ENCODE measurements at places on chromosomes 3 and 15. TPM values are rescaled to one million over a fixed set of nuclear protein-coding genes. Genes with fewer than 3 reads are reported as not detected.

DNA sequence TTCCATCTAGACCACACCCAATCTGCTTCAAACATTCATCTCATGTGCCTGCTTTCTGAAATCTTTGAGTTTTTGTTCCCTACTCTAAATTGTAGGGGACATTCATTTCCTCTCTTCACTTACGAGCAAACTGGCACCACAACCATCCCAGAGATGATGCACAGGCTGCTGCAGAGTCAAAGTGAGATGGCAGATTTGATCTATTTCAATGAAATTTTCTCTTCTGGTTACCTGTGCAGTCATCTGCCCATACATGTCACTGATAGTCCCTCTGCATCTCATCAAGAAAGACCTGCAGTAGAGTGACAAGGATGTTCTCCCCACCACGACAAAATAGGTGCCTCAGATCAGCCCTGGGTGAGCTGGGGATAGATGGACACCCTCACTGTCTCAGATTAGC is 118.2 kb upstream of the TNFAIP8L3 start:
- no peak overlapping the region for H3K27ac ChIP-seq
- no peak overlapping the region for H3K4me3 ChIP-seq
- DNase-seq = no peak

- no peak overlapping the region for H3K4me3 ChIP-seq
- peak; percentile 73 for DNase-seq
- no peak overlapping the region for H3K27ac ChIP-seq
- no peaks in the 10 kb centered on the region for H3K36me3 ChIP-seq
- H3K4me1 ChIP-seq = no peaks in the 10 kb centered on the region
These were observed 72.3 kb downstream of the CORO2B start for GRCh38 chr15:68650901-68651709.

DNA sequence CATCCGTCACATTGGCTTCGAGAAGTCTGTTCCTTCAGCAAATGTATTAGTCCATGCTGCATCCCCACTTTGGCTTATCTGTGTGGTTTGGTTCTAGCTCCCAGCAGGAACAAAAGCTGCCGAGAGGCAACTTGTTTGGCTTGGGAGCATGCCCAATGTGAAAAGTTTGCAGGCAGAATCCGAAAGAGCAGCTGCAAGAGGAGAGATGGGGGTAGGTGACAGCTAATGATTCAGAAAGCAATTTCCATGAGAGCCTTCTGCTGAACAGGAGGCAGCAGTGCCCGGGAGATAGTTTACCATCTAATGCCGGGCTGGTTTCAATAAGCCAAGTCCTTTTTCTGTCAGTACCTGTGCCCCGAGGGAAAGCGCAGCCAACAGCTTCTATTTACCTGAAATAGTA is 60.2 kb downstream of the GRM7 start:
- H3K27me3 ChIP-seq = no peaks in the 10 kb centered on the region
- H3K4me1 ChIP-seq = no peaks in the 10 kb centered on the region
- no peaks in the 10 kb centered on the region for H3K36me3 ChIP-seq
- DNase-seq = no peak
- no peak overlapping the region for H3K4me3 ChIP-seq

DNA sequence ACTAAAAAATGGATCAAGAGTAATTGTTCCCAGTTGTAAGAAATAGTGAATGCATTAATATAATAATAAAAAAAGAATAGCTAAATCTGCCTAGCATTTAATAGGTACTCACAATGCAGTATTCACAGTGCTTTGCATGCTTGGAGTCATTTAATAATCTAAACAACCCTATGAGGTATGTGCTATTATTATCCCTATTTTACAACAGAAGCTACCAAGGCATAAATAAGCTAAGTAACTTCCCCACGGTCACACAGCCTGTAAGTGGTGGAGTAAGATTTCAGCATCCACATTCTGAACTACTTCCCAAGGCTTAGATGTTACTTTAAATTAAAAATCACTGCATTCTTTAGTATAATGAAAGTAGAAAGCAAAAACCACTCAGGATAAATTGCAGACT is 102.9 kb downstream of the PLCH1 start:
- no peaks in the 10 kb centered on the region for H3K4me1 ChIP-seq
- no peaks in the 10 kb centered on the region for H3K27me3 ChIP-seq
- no peaks in the 10 kb centered on the region for H3K36me3 ChIP-seq

DNA sequence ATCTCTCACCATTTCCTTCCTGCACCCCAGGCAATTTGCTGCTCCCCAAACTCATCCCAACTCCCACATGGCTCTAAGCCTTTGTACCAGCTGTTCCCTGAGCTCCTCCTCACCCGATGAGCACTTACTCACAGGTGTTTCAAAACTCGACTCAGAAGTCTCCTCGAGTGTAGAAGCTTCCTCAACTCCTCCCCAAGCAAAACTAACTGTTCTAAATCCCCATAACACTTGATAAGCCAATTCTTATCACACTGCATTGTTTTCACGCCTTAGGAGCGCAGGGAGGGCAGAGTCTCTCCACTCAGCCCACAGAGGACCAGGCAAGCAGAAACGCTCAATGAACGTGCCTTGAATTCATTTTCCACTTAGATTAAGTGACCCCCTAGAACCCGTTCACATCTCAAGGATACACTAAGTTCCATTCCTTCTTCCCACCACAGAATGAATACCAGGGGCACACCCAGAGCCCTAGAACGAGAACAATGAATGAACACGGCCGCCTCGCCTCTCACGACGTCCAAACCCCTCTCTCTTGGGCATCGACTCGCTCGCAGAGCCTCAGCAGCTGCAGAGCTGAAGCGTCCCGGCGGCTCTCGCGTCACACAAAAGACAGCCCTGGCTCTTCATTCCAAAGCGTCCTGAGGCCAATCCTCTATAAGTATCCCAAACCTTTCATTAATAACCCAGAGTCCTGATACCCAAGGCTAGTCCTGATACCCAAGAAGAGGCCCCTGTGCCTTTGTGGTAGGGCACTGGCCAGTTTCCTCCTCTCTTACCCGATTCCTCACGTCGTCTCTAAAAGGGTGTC is 1.1 kb downstream of the RAF1 start:
- peaks cover 37% of the 10 kb centered on the region for H3K4me1 ChIP-seq
- H3K27ac ChIP-seq = peak overlapping the region; percentile 92
- H3K27me3 ChIP-seq = no peaks in the 10 kb centered on the region
- DNase-seq = peak; percentile 64

GRCh38 chr15:56719774-56720555 is 13.3 kb downstream of the ZNF280D start:
- peaks cover 65% of the 10 kb centered on the region for H3K4me1 ChIP-seq
- DNase-seq = peak; percentile 11
- H3K4me3 ChIP-seq = no peak overlapping the region
- peaks cover 15% of the 10 kb centered on the region for H3K36me3 ChIP-seq

- H3K36me3 ChIP-seq = no peaks in the 10 kb centered on the region
- no peaks in the 10 kb centered on the region for H3K4me1 ChIP-seq
- H3K27me3 ChIP-seq = peaks cover 12% of the 10 kb centered on the region
- H3K4me3 ChIP-seq = no peak overlapping the region
- no peak overlapping the region for H3K27ac ChIP-seq
These were observed 143.8 kb downstream of the ERC2 start for GRCh38 chr3:56324473-56324872.

DNA sequence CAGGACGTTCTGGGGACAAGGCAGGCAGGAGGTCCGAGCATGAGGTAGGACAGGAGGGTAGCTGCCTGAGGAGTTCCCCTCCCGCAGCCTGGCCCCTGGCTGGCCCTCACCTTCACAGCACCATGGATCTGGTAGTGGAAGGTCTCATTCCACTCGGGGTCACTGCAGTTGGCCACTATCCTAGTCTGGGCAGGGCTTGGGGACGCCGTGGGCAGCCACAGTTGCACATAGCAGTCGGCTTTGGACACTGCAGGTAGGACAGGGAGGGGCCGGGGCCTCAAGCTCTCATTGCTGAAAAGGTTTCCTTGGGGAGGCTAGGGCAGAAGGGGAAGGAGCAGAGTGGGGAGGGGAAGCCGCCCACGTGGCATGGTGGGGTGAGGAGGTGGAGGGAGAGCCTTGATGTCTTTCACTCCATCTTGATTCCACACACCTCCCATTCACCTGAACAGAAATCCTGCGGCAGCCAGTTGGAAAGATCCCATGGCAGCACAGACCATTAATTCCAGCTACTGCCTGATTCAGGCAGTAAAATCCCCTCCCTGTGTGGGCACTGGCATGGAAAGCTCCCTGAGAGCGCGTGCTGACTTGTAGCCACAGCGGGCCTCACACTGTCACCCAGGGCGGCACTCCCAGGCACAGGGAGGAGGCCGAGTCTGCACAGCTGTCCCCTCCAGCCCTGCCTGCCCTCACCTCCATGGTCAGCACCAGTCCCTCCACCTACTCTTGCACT is 2.1 kb downstream of the PLA2G4F start:
- H3K4me1 ChIP-seq = no peaks in the 10 kb centered on the region
- H3K36me3 ChIP-seq = peaks cover 6% of the 10 kb centered on the region
- H3K4me3 ChIP-seq = no peak overlapping the region
- no peaks in the 10 kb centered on the region for H3K27me3 ChIP-seq

DNA sequence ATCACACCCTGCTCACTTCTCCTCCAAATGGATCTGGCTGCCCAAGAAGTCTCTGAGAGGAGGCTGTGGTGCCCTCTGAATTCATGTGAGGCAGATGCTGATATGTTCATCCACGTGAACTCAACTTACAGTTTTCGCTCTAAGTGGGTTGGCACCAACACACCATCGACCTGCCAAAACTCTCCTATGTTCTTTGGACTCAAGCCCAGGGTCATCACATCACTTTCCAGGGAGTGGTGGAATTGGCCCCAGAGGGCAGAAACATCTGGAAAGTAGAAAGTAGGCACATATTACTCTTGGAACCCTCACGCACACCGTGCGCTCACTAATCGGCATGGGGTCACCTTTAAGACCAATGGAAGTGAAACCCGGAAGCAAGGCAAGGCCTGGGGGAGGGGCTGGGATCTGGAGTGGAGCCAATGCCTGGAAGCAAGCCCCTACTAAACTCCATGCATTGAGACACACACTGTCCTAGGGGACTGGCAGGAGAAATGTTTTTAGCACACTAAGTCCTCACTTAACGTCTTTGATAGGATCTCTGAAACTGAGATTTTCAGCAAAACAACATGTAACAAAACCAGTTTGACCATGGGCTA is 41.4 kb downstream of the SSUH2 start:
- DNase-seq = no peak
- H3K4me1 ChIP-seq = no peaks in the 10 kb centered on the region
- no peak overlapping the region for H3K4me3 ChIP-seq
- no peak overlapping the region for H3K27ac ChIP-seq

- H3K27me3 ChIP-seq = peaks cover 6% of the 10 kb centered on the region
- no peaks in the 10 kb centered on the region for H3K36me3 ChIP-seq
- DNase-seq = no peak
- H3K4me3 ChIP-seq = no peak overlapping the region
These were observed 196.9 kb downstream of the CLSTN2 start for GRCh38 chr3:140131895-140132294.

ATP13A4 gene
- total RNA-seq = 3.3 TPM

SKOR1 gene
- 0.16 TPM for total RNA-seq

IL5RA gene
- total RNA-seq = 0.28 TPM

All from activated CD4-positive, alpha-beta T cell treated with anti-CD3 and anti-CD28 coated beads for 36 hours (primary cell).